Midbrain (tissue), 1 donor: ENCODE measurements at places on chromosomes 11 and 22.

GRCh38 chr22:47452184-47452583 is 689.7 kb downstream of the TBC1D22A start:
- DNase-seq: no peak

DNA sequence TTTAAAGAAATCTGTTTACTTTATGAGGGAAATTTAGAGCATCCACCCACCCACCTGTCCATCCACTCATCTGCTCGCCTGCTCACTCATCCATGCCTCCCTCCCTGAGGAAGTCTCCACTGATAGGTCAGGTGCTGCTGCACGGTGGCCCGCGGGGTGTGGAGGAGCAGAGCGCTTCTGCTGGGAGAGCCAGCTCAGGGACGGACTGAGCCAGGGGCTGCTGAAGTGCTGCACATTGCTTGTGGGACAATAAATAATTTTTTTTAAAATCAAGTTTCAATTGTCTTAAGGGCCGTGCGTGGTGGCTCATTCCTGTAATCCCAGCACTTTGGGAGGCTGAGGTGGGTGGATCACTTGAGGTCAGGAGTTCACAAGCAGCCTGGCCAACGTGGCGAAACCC is 148.9 kb downstream of the TBC1D22A start:
- no peak for DNase-seq

DNA sequence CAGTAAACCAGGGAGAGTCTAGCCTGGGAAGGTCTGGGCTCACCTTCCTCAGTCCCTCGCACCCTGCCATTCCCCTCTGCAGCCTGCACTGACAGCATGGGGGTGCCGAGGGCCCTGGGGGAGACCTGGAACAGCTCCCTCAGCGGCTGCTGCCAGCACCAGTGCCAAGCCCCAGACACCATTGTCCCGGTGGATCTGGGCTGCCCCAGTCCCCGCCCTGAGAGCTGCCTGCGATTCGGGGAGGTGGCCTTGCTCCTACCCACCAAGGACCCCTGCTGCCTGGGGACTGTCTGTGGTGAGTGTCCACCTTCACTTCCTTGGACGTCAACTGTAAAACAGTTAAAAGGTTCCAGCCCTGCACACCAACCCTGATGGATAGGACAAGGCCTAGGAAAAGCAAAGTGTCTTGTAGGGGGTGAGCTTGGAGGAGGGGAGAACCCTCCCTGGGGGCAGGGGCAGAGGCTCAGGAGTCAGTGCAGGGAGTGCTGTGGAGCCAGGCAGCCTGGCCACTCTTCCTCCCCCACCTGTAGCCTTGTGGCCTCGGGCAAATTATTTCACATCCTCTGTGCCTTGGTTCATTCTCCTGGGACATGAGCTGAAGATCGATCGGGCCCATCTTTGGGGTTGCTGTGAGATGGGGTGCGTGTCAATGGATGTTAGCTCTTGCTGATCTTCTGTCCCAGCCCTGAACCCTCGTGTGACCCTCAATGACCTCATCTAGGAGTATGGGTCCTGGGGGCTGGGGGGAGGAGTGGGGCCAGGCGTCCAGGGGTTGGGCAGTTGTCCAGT is 85.2 kb upstream of the MYOD1 start:
- DNase-seq: no peak

GRCh38 chr22:44645531-44645930 is 56.5 kb upstream of the PRR5 start:
- DNase-seq: no peak

DNA sequence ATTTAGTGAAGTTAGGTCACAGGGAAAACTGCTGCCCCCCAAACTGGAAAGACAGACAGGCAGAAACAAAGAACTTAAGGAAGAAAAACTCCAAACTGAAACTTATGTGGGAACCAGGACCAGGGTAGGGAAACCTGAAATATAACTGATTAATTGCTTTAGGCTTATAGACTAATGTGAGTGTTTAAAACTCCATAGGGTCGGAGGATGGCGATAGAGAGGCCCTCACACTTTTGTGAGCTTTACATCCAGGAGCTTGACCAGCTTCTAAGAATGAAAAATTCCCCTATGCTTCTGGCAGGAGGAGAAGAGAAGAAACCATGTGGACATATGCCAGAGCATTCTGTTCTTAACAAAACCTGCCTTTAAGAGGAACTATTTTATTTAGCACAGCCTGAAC is 598.6 kb downstream of the NELL1 start:
- no peak for DNase-seq

DNA sequence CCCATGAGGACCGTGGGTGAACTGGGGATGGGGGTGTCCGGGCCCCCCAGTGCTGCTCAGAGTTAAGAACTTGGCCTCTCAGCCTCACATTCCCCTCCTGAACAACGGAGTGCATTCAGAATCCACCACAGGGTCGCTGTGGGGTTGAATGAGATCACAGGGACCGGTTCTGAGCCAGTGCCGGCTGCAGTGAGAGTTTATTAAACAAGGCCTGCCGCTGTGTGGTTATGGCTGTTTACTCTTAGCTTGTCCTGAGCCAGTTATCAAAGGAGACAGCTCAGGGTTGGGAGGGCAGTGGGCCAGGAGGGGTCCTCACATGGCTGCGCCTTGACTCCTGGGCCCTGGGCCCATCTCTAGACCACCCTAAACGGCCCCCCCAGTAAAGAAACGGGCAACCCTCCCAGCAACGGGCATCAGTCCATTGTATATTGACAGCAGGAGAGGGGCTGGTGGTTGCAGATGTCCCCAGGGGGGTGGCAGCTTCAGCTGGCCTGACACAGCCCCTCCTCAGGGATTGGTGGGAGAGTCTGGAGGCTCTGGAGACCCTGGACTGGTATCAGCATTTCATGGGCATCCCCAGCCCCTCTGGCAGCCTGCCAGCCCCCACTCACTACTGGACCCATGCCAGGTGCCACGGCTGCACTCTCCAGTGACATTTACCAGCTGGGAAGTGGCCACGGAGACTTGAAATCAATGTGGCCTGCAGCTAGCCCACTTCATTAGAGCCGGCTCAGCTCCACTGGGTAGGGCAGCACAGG is 15.1 kb upstream of the CABP7 start:
- DNase-seq: peak; percentile 77

- DNase-seq: no peak
These were observed 34.2 kb upstream of the LMO1 start for GRCh38 chr11:8297781-8298440.

DNA sequence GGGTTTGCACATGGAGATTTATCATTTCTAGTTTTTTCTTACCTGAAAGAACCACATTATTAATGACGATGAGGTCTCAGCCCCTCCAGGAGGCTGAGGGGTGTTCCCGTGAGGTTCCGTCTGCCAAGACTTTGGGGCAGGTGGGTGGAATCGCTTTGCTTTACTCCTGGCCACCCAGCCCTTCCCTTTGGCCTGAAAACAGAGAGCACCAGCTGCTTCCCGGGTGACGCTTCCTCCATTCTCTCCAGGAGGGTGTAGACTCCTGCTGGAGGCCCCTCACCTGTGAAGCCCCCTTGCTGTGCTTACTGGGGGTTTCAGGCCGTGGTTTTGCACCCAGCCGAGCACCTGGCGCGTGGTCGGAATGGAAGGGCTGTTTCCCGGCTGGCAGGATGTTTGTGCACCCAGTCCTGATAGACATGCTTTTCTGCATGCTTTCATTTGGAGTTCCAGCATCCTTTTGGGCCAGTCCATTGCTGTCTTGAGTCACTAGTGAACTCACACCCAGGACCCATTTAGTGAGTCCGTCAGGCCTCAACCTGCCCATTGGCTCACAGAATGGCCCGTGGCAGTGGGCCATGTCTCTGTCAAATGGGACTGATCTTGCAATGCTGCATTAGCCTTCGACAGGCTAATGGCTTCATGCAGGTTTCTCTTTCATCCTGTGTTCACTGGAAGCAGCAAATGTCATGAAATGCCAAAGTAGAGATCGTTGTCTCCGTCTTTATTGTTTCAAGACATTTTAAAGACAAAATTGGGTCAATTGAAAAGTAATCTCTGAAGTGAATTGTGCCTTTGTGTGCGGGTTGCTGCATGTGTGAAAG is 360.8 kb downstream of the TBC1D22A start:
- DNase-seq: no peak

GRCh38 chr22:37626556-37627075 is 12.9 kb upstream of the SH3BP1 start:
- DNase-seq: no peak

GRCh38 chr11:9606809-9607510 is 33.5 kb downstream of the WEE1 start:
- no peak for DNase-seq

GRCh38 chr22:23306438-23306921 is 126.2 kb downstream of the BCR start:
- DNase-seq: no peak

DNA sequence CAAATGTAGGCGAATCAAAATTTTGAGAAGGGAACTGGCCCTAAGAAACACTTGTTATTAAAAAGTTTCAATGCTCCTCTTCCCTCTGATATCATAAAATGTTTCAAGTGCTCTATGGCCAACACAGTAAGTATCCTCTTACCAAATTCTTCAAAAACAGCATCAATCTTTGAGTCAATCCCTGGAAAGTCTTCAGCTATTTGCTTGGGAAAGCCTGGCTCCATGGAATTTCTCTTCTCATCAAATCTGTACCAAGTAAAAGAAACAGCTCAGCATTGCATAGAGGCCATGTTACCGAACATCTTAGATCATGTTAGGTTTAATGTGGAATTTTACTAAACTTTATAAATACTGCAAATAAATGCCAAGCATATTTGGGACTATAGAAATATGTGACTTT is 6.3 kb downstream of the MMP3 start:
- DNase-seq: no peak

- DNase-seq: no peak
These were observed 24.5 kb downstream of the LRRC10B start for GRCh38 chr11:61533039-61533375.

DNA sequence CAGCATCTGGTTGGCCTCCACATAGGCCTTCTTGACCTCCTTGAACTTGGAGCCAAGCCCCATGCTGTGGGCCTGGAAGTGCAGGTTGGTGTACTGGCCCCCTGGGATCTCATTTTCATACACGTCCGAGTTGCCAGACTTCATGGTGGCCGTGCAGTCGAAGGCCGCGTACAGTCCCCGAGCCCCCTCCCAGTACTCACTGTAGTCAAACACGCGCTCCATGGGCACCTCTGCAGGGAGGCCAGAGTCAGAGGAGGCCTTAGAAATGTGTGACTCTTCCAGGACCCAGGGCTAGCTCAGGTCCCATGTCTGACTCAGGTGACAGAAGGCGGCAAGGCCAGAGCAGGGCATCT is 6.7 kb upstream of the LRFN4 start:
- DNase-seq: no peak

DNA sequence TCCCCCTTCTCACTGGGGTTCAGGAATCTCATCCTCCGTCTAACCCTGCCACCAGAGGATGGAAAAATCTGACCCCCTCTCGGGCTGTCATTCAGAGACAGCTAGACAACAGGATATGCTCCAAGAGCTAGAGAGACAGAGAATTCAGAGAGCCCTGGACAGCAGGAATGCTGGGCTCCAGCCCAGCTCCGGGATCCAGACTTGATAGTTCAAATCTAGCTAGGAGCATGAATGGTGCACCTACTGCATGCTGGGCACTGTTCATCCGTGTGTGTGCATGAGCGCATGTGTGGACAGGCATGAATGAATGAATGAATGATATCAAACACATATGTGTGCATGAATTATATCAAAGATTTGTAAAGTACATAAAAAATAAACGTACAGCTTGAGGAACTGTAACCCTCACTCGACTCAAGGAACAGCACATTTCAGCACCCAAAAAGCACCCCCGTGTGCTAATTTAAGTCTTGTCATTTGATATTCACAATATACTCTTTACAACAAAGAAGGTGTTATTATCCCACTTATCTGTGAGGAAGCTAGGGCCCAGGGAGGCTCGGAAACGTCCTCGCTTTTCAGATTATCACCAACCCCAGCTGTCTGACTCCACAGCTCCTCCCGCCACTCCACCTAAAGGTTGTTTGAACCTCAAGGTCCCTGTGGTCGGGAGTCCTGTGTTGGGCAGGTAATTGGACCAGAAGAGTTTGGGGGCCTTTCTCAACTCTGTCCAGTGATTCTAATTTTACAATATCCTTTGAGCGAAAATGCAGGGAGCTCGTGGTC is 640 bp upstream of the VSIG10L2 start:
- DNase-seq: no peak

- no peak for DNase-seq
These were observed 1.2 kb downstream of the ARHGEF17 start for GRCh38 chr11:73308961-73309919.

GRCh38 chr11:19698493-19699292 is 13.9 kb upstream of the NAV2 start:
- no peak for DNase-seq

DNA sequence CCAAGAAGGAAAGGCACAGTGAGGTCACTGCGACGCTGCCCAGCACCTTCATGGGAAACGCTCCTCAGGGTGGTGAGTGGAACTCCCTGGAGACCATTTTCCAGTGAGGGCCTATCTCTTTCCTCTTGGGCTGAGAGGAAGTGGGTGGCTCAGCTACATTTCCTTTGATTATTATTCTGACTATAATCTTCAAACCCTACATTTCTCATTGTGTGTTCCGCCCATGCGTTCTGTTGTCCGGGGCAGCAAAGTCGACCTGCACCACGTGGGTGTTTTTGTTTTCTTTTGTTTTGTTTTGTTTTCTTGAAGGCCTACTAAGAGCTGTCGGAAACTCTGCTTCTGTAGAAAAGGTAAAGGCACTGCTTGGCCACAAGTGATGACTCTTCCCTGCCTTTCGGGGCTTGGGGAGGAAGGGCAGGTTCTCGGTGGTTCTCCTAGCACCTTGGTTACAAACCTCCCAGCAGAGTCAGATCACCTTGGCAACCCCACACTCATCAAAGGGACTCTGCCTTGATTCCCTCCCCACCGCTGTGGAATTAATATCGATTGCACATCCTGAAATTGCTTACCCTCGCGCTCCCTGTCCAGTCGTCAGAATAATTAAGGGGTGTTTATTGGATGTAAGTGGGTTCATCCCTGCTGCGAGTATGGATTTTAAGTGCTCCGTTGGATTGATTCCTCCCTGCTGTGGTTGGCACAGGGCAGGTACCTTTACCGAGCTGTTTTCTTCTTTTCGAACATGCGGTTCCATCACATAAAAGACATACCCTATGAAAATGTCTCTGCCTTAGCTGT is 7.3 kb downstream of the PARVB start:
- DNase-seq: no peak

GRCh38 chr11:119661226-119661625 is 67.8 kb downstream of the NECTIN1 start:
- no peak for DNase-seq

GRCh38 chr11:34353881-34354280 is 3.9 kb downstream of the ABTB2 start:
- no peak for DNase-seq

GRCh38 chr11:134846328-134847082 is 434.5 kb upstream of the B3GAT1 start:
- no peak for DNase-seq

DNA sequence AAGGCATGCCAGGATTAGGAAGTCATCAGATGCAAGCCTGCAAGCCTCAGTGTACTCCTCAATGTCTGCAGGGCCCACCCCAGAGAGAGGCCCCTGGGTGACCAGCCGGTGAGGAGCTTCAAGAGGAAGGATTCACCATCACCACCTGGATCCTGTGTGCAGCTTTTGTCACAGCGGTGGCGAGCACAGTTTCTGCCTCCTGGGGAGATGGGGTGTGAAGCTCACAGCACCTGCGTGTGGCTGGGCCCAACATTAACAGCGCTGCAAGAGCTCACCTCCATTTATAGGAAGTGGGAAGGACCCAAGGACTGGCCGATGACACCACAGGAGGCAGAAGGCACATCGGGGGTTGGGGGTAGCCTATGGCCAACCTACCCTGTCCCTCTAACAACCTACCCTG is 235.3 kb downstream of the CTTN start:
- DNase-seq: no peak

- peak; percentile 65 for DNase-seq
These were observed 317.8 kb downstream of the NTM start for GRCh38 chr11:131688048-131688693.
